Activated naive CD8-positive, alpha-beta T cell treated with anti-CD3 and anti-CD28 coated beads, Interleukin-2, amount 50 U/mL, for 24 hours (primary cell): ENCODE measurements at places on chromosomes 12 and 14.

DNA sequence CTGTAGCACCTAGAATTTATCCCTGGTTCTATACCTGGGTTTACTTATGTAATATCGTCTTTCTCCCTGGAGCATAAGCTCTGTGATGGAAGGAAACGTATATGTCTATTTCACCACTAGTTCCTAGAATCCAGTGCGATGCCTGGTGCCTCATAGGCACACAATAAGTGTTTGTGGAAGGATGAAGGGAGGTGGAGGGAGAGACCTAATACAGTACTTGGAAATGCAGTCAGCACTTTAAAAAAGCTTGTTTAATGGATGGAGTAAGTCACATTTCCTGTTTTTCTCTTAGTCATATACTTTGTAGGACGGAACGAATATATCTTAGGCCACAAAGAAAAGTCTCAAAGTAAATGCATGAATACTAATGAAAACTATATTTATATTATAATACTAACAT is 186.5 kb upstream of the HMGA2 start:
- no peak for DNase-seq

- DNase-seq, result peak; percentile 35
These were observed 21.9 kb upstream of the IFT81 start for GRCh38 chr12:110102255-110102654.

DNA sequence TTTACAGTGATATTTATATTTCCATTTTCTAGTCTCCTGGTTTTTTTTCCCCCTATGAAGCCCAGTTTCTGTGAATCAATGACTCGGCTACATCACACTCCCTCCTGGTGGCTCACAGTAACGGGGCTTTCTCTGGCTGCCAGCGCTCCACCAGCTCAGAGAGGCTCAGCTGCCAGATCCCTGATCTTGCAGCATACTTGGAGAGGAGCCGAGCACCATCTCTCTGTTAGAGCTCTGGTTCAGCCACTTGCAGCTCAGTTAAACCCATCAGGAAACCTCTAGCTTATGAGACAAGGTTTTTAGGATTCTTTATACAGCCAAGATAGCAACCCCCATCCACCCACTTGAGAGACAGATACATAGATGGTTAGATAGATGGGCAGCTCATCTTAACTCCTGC is 74.6 kb downstream of the CIT start:
- DNase-seq, result no peak

DNA sequence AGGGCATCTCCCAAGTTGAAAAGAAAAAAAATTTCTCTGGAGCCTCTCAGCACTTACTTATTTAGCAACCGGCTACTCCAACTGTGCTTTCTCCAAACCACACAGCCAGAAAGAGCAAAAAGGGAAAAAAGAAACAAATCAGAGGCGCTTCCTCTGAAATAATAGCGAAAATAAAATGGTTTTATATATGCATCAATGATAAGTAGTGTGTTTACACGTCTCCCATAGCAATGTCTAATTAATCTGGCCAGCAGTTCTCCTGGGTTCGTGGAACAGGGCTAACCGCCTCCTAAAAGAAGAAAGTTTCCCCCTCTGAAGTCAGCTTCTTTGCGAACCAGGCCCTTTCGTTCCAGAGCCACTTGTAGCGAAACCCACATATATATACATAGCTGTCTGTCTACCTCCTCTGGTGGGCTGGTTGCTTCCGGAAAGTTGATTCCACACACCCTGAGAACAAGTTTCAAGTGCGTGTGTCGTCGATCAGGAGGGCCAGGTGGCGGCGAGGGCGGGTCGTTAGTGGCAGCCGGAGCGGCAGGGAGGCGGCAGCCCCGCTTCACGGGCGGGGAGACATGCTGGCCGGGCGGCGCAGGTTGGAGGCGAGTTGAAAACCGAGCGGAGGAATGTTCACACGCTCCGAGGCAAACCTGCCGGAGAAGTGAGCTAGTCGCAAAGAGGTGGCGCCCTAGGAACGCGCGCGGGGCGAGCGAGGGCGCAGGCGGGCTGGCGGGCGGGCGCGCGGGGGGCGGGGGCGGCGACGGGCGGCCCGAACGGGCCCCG is 2.7 kb downstream of the PTHLH start:
- DNase-seq, result peak; percentile 59

- DNase-seq, result no peak
These were observed 24.1 kb upstream of the SLC6A13 start for GRCh38 chr12:286531-287300.

- DNase-seq, result no peak
These were observed 60.3 kb downstream of the RIN3 start for GRCh38 chr14:92573761-92574498.

GRCh38 chr14:85439696-85440328 is 90.1 kb upstream of the FLRT2 start:
- DNase-seq, result no peak

- DNase-seq, result no peak
These were observed 10.1 kb downstream of the BMP4 start for GRCh38 chr14:53946404-53947093.

DNA sequence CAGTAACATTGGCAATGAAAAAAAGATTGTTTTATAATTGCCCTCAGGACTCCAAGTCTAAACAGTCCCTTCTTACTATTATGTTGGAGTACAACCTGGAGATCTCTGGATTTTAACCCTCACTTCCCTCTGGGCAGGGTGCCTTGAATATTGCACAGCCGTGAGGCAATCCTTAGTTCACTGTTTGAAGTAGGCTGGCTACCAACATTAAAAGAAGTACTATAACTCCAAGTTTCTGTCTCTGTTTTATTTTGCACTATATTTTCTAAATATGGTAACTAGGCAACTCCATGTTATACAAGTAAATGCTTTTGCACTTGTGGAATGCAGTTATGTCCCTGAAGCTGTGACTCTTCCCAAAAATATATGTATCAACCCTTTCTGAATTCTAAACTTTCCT is 490.7 kb downstream of the EGLN3 start:
- DNase-seq, result no peak

GRCh38 chr14:46964378-46964777 is 312.8 kb upstream of the RPL10L start:
- no peak for DNase-seq

DNA sequence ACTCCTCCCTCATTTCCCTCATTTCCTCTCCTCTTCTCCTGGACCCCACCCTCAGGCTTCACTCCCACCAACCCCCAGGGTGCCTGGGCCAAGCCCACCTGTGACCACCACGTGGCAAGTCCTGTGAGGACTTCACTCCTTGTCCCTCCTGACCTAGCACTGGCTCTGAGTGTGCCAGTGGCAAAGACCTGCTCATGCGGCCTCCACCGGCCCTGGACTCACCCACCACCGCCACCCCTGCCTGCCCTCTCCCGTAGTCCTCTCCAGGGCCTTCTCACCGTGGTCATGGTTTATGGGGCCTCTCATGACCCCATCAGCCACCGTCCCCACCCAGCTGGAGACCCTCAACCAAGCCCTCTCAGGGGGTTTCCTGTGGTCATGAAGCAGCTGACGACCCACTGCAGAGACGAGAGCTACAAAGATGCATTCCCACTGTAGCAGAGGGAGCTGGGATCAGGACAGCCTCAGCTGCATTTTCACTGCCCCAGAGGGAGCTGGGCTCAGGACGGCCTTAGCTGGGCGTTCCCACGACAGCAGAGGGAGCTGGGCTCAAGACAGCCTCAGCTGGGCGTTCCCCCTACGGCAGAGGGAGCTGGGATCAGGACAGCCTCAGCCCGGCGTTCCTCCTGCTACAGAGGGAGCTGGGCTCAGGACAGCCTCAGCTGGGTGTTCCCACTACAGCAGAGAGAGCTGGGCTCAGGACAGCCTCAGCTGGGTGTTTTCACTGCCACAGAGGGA is 3.2 kb upstream of the C14orf180 start:
- DNase-seq, result no peak

DNA sequence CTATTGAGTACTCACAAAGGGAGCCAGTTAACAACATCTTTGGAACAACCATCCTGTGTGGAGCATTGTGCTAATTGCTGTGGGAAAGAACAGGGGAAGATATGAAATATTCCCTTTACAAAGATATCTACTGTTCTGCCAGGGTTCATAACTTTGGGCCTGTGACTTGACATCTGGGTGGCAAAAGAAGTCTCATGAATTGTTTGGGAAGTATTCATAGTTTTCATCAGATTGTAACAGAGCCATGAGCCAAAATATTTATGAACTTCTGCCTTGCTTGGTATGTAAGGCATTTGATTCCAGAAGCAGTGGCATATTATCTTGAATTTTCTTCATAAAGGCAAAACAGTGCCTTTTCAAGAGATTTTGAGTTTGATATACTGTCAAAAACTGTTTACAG is 816.2 kb downstream of the DIO2 start:
- DNase-seq, result no peak

DNA sequence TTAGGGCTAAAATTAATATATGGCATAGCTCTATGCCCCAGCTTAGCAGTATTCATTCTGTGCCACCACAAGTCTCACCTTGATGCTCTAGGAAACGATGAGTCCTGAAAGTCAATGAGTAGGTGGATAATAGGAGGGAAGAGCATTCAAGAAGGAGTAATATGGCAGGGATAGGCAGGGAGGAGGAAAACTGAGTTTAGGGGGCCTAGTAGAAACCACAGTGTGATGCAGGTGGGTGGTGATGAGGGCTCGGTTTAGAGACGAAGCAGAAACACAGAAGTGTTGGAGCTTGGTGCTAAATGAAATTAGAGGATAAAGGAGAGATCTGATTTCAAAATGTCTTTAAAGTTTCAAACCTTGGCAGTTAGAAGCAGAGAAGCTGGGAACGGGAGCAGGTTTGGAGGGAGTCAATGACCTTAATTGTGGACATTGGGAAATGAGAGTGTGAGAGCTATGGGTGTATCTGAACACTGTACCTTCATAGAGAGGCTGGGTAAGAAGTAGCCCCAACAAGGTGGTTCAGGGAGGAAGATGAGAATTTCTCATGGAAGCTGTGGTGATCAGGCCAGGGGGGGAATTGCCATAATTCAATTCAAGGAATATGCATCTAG is 144.7 kb upstream of the CPSF6 start:
- no peak for DNase-seq
